CD4-positive, alpha-beta T cell treated with Interferon gamma for 1 hour (primary cell): ENCODE measurements at places on chromosomes 7 and 10.

DNA sequence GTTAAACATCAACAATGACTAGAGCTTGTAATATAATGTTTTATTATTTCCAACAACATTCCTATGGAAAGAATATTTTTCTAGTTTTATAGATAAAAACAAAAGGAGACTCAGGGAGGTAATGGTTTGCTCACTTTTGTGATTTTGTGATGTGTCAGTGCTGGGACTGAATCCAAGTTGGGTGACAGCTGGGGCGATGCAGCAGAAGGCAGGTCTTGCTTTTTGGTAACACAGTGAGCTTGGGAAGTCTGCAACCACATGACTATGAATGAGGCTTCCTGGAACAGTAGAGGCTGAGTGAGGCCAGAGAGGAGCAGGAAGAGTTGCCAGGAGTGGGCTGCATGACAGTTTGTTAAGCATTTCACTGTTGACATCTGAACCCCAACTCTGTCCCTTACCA lies 4.9 kb upstream of the YKT6 start:
- DNase-seq, result no peak

GRCh38 chr10:65544756-65545155 lies 1381.1 kb upstream of the LRRTM3 start:
- DNase-seq, result no peak

DNA sequence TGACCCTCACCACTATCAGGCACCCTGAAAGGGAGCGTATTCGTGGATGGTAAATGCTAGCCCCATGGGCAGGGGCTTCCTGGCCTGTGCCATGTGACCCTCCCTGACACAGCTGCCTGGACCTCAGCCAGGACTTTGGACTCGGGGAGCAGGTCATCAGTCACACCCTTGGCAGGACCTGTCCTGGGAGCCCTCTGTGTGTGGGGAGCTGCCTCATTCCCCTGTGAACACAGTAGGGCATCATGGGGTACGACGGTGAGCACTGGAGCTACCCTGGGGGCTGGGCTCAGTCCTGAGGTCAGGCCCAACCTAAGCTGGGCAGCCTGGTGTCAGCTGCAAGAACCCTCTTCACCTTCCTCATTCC lies 129.3 kb upstream of the FAM20C start:
- DNase-seq, result no peak

GRCh38 chr10:43931308-43931930 lies 282.7 kb upstream of the ZNF32 start:
- DNase-seq, result no peak

- DNase-seq, result no peak
Observed at GRCh38 chr7:44750424-44750823, 1.8 kb downstream of the ZMIZ2 start.

GRCh38 chr7:37918526-37918925 lies 1.9 kb upstream of the SFRP4 start:
- no peak for DNase-seq

DNA sequence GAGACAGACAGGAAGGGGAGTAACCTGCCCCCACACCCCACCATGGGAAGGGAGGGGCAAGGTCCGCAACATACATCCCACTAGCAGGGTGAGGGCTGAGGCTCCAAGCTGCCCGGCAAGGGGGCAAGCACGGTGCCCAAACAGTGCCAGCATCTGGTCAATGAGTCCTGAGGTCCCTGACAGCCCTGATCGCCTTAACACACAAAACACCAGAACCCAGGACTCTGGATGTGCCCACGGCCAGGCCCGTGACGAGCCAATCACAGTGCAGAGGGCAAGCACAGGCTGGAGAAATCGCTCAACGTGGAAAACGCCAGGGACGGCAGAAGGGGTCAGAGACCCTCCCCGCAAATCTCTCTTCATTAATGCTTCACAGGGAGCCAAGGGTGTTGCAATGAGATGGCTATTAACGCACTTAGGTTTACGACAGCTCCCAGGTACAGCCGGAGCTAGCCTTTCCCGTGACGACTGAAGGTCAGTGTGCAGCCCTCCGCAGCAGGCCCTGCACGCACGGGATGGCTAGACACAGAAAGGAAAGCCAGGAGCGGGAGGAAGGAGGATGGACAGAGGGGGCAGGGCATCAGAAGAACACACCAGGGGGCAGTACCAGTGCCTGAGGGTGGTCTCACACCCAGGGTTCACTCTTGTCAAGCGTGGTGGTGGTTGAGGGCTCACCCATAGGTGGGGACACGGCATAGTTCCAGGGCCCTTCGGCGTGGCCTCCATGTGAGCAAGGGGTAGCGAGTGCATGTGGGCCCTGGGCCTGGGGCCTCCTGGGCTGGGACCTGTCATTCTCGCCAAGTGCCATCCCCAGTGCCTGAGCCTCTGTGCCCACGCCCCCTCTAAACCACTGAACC lies 220.5 kb downstream of the MAD1L1 start:
- no peak for DNase-seq

GRCh38 chr7:143884969-143885559 lies 16.9 kb downstream of the TCAF1 start:
- DNase-seq, result no peak

DNA sequence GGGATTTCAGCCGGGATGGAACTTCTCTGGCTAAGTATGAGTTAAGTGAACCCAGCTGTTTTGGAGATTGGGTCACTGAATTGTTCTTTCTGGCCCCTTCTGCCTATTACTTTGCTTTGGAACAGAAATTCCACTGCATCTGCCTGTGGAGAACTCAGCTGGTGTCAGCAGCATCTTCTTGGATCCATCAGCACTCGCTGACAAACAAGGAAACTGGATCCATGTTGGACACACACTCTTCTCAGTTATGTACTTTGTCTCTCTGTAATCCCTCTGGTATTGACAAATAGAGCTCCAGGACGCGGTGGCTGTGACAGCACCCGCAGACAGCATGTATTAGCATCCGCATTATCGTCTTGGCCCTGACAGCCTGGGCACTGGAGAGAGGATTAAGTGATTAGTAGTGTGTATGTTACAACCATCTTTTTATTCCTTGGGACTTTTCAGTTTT lies 73.0 kb upstream of the BMPER start:
- DNase-seq, result no peak

- no peak for DNase-seq
Observed at GRCh38 chr10:122234416-122234815, 36.7 kb upstream of the BTBD16 start.
